ENCODE measurements at places on chromosomes 1 and 21.

- no peak for DNase-seq
Observed at GRCh38 chr1:209884665-209885117, 53.3 kb upstream of the SYT14 start.

DNA sequence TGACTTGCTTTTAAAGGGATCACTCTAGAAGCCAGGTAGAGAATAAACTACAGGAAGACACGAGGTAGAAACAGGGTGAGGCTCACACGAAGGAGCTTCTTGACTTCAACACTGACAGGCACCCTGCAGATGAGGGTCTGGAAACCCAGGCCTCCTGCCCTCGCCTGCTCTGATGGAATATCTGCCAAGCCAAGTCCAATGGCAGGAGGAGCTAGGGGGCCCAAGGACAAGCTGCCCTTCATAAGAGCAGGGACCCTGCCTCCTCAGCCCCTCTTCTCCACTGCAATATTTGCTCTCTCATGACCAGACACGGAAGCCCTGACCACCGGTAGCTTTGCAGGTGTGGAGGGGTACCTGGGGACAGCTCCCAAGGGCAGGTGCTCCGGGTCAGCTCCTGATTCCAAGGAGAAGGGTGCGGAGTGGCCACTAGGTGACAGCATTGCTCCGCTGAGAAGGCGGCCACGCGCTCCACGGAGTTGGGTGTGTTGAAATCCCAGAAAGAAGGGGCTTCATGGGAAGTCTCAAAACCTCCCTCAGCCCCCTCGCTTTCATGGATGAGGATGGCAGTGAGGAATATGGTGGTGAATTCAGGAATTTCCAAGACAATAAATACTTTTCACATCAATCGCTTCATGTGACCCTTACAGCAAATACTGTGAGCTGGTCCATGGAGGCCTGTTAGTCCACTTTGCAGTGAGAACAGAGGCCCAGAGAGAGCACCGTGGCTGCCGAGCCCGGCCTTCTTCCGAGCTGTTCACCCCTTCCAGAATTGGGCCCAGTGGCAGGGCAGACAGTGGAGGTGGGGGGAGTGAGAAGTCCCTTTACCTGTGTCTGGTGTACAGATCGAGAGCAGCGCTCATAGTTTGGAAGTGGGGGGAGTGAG, 33.2 kb upstream of the PAX7 start:
- DNase-seq, result peak; percentile 18

DNA sequence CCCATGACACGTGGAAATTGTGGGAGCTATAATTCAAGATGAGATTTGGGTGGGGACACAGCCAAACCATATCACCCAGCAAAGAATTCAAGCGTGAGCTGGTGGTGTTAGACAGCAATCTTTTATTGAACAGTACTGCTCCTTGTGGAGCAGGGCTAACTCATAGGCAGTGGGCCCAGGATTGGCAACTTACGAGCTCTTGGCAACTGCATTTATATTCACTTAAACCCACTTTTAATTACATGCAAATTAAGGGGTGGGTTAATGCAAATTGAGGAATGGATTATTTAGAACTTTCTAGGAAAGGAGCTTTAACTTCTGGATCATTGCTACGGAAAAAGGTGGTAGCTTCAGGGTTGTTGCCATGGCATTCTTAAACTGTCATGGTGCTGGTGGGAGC, 135.6 kb upstream of the KAZN start:
- no peak for DNase-seq

DNA sequence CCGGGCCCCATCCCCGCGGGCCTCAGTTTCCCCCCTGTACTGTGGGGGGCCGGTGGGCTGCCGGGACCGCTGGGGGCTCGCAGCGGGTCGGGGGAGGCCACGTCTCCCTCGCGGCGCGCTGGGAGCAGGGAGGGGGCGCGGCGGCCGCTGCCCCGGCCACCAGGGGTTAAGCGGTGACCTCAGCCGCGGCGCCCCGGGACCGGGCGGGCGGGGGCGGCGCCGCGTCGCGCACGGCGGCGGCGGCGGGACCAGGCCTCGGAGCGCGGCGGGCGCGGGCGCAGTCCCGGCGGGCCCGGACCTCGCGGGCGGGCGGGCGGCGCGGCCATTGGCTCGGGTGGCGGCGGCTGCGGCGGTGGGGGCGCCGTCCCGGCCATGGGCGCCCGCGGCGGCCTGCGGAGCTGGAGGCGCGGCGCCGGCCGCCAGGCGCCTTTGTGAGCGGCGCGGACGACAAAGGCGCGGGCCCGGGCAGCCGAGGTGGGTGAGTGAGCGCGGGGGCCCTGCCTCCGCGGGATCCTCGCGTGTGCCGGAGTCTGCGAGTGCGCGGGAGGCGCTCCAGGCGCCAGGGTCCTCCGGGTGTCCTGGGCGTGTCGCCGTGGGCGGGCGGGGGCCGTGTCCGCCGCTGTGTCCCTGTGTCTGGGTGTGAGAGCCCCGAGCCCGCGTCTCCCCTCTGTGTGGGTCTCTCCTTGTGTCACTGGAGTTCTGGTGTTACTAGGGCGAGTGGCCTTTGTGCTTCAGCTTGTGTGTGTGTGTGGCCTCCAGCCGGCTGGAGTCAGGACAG, at the start of gene ARHGEF10L:
Gene ARHGEF10L (plus strand): TSS at position 222 of the 778 bp plus-strand sequence. CDS start 40,898 bp downstream, outside the sequence.
- DNase-seq, result no peak

GRCh38 chr1:205576805-205577761, 54.7 kb downstream of the ELK4 start:
- no peak for DNase-seq

DNA sequence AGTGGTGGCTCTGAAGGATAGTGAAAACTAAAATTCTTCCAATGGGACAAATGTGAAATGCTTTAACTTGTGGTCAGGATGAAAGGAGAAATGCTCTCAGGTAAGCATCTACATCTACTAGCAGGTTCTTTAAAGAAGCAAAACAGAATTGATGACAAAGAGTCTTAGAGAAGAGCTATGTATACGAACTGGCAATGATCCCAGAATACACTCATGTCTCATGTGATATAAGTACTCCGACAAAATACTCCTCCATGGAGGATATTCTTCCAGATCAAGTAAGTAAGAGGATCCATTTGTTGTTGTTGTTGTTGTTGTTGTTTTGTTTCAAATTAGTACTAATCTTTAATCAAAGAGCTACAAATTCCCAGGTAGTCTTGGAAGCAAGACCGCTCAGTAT, 174.0 kb upstream of the ATP1B1 start:
- no peak for DNase-seq

GRCh38 chr1:233442026-233442780, 114.7 kb downstream of the MAP3K21 start:
- no peak for DNase-seq

- no peak for DNase-seq
Observed at GRCh38 chr1:217331698-217332097, 299.2 kb downstream of the GPATCH2 start.

DNA sequence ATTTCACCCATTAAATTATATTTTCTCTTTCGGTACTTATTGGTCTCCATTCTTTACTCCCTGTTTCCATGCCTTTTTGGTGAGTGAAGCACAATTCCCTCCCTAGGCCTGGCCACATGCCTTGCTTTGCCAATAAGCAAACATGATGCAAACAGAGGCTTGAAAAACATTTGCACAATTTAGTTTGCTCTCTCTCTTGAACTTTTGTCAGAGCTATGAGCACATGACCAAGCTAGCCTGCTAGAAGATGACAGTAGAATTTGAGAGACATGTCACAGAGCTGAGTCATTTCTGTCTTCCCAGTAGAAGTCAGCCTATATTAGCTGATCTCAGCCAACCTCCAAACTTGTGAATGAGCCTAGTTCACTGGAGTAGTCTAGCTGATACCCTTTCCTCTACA, 24.6 kb downstream of the ANGPTL3 start:
- DNase-seq, result no peak

DNA sequence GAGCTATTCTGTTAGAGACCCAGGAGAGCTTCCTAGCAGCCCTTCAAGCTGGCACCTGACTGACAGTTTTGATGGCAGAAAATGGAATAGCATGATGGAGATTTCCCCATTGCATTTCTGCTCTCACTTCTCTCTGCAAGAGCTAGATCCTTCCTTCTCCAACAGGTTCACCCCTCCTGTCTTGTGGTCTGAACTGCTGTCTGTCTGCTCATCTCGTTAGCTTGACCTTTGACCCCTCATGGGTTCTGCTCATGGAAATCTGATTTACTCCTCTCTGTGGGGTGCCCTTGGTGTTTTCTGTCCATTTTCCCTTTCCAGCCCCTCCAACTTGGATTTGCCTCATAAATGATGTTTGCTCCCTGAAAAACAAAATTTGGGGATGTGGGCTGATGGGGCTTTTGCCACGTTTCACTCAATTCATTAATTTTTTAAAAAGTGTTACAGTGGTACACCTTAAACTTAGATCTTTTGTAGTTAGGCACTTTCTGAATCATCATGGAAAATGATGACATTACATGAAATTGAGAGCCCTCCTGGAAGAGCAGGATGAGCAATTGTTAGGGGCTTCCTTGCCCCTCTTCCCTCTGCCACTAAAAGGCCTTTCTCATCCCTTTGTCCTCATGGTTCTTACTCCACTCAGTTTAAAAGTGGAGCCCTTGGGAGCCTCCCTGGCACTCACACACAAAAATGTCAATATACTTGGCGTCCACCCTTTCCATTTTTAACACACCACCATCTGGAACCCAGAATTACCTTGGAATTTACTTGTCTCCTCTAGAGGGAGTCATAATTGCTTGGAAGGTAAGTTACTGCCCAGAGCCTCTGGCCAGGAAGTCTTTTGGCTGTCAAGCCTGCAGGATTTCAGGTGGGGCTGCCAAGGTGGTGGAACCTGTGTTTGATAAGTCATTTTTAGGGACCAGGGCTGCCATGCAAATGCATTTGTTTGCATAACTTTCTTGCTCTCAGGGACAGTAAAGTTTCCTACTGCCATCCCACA, 31.9 kb upstream of the IL19 start:
- no peak for DNase-seq

- no peak for DNase-seq
Observed at GRCh38 chr1:219555031-219555692, 57.7 kb downstream of the ZC3H11B start.

DNA sequence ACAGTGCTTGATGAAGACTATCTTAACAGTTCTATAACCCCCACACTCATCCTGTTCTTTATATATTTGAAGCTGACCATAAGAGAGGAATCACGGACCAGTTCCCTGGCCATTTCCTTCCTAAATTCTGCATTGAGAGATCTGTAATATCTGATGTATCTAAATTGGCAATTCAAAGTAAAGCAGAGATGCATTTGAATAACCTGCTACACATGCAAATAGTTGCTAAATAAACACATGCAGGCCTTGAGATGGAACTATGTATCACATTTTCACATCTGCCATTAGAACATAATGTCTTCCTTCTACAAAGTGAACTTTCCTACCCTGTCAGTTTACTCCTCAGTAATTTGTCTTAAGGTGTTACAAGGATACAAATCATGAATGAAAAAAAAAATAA, 20.4 kb upstream of the PGBD2 start:
- no peak for DNase-seq

- DNase-seq, result no peak
Observed at GRCh38 chr1:206059355-206059915, 6.5 kb downstream of the RHEX start.

GRCh38 chr1:72670902-72671301, 388.6 kb upstream of the NEGR1 start:
- DNase-seq, result no peak

DNA sequence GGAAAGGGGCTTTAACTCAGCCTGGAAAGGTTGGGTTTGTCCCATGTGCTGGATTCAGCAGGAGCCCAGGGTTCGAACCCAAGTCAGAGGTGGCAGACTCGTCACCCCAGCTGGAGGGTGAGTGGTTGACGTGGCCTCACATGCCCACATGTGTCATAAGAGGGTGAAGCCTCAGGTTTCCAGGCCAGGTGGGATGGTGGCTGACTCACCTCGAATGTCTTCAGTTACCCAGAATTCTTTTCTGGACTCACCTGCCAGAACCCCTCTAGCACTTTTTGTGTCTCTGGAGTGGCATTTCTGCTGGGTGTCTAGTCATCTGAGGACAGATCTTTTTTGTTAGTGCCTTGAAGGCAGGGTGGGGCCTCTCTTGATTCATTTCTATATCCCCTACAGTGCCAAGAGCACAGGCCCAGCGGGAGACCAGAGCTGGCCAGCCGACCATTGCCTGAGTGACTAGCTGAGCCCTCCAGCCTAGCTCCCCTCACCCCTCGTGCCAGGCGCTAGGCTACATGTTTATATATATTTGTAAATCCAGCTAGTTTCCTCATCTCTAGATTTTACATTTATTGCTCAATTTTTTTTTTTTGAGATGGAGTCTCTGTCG, 28.1 kb downstream of the IL6R start:
- no peak for DNase-seq

GRCh38 chr1:194114288-194114687, 927.9 kb upstream of the B3GALT2 start:
- no peak for DNase-seq

GRCh38 chr1:228059634-228060457, 22.7 kb upstream of the ARF1 start:
- DNase-seq, result no peak

DNA sequence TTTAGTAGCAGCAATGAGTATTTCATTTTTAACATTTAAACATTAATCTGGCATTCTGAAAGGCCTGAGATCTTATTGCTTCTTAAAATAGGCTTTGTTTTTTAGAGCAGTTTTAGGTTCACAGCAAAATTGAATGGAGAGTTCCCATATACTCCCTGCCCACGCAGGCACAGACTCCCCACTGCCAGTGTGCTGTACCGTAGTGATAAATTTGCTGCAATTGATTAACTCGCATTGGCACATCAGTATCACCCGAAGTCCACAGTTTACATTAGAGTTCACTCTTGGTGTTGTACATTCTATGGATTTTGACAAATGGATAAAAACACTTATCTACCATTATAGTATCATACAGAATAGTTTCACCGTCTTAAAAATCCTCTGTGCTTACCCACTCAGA, 71.8 kb upstream of the ERRFI1 start:
- DNase-seq, result no peak

DNA sequence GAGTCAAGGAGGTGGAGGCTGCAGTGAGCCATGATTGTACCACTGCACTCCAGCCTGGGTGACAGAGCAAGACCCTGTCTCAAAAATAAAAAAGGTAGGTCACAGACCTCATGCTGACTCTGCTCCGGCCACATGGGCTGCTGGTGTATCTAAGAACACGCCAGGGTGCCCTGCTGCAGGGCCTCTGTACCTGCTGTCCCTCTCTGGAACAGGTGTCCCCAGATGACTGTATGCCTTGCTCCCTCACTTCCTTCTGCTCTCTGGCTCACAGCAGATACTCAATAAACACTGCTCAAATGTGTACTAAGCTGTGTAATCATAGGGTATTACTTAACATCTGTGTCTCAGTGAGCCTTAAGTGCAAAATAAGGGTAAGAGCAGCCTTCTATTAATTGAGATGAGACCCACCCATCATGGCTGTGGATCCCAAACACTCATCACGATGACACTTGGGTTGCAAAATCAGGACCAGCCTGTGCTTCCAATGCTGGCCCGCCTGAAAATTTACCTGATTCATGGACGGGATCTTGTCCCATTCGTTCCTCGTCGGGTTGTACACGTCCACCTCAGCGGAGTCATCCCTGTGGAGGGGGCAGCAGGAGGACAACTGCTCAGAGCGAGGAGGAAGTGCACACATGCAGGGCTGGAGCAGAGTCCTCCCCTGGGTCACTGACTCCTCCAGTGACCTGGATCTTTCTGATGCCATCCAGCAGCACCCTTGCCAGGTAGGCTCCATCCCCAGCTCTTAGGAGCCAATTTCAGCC, 7.5 kb downstream of the KLHL21 start:
- DNase-seq, result no peak

All from stimulated activated CD8-positive, alpha-beta memory T cell treated with anti-CD3 and anti-CD28 coated beads, Interleukin-15, amount 100 ng/mL, for 1 hour (primary cell).